Tibial nerve (tissue), 4 donors: ENCODE measurements at places on chromosomes 1 and 21. TPM values are rescaled to one million over a fixed set of nuclear protein-coding genes. Genes with fewer than 3 reads are reported as not detected.
A peak's percentile ranks its signal among the peaks of the same experiment; 100 is the strongest.

Gene DDAH1
- total RNA-seq = 22.4 TPM

Gene TSSK3
- 1.0 TPM for total RNA-seq

DNA sequence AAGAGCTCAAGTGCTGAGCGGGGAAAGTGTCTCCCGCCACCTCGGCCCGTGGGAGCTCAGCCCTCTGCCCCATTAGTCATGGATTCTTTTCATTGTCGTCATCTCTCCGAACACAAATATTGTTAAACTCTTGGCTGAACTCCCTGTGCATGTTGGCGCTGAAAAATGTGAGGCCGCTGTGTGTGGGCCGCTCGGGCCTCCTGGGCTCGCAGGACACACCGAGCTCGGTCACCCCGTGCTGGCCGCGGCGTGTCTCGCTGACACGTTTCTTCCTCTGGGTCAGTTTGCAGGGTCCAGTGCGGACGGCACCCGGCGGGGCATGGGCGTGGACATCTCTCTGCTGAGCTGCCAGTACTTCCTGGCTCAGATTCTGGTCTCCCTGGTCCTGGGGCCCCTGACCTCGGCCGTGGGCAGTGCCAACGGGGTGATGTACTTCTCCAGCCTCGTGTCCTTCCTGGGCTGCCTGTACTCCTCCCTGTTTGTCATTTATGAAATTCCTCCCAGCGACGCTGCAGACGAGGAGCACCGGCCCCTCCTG is 25.6 kb downstream of the SLC45A1 start:
- no peaks in the 10 kb centered on the region for H3K36me3 ChIP-seq
- H3K27me3 ChIP-seq = no peaks in the 10 kb centered on the region
- peak overlapping the region; percentile 23 for H3K4me3 ChIP-seq
- H3K4me1 ChIP-seq = peaks cover 4% of the 10 kb centered on the region

GRCh38 chr1:118921994-118922393 is 66.1 kb downstream of the TBX15 start:
- no peaks in the 10 kb centered on the region for H3K27me3 ChIP-seq
- H3K4me3 ChIP-seq = no peak overlapping the region
- no peak overlapping the region for H3K27ac ChIP-seq
- no peaks in the 10 kb centered on the region for H3K4me1 ChIP-seq

Gene CAMK1G
- 4.9 TPM for total RNA-seq

DNA sequence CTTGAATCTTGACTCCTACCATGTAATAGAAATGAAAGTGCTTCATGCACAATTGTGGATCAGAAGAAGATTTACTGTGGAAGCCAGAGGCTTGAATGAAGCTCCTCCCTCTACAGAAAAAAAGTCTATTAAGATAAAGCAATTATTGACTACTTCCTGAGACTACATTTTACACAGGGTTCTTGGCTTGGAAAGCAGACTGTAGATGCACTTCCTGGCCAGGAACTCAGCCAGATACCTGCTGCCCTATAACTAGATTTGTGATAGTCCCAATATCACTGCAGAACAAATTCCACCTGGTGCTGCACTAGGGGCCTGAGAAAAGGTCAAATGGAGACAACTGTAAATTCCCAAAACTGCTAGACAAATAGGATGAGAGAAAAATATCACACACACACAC is 96.8 kb upstream of the GUCA2B start:
- DNase-seq = no peak
- H3K36me3 ChIP-seq = no peaks in the 10 kb centered on the region
- H3K4me3 ChIP-seq = no peak overlapping the region
- H3K27me3 ChIP-seq = no peaks in the 10 kb centered on the region

DNA sequence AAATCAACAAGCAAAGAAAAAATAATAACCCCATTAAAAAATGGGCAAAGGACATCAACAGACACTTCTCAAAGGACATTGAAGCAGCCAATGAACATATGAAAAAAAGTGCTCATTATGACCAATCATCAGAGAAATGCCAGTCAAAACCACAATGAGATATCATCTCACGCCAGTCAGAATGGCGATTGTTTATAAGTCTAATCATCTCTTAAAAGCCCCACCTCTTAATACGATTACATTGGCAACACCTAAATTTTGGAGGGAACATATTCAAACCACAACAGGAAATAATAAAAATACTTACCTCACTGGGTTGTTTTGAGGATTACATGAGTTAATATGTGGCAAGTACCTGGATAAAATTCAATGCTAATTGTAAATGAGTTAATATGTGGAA is 57.1 kb upstream of the PLPPR4 start:
- no peaks in the 10 kb centered on the region for H3K36me3 ChIP-seq
- H3K4me1 ChIP-seq = no peaks in the 10 kb centered on the region
- no peaks in the 10 kb centered on the region for H3K27me3 ChIP-seq
- no peak for DNase-seq

Gene E2F2
- total RNA-seq = 0.21 TPM

Gene CLCA1
- total RNA-seq = not detected

GRCh38 chr1:83905315-83905907 is 93.5 kb downstream of the TTLL7 start:
- H3K36me3 ChIP-seq = no peaks in the 10 kb centered on the region
- H3K27me3 ChIP-seq = no peaks in the 10 kb centered on the region
- no peak for DNase-seq
- no peak overlapping the region for H3K4me3 ChIP-seq

DNA sequence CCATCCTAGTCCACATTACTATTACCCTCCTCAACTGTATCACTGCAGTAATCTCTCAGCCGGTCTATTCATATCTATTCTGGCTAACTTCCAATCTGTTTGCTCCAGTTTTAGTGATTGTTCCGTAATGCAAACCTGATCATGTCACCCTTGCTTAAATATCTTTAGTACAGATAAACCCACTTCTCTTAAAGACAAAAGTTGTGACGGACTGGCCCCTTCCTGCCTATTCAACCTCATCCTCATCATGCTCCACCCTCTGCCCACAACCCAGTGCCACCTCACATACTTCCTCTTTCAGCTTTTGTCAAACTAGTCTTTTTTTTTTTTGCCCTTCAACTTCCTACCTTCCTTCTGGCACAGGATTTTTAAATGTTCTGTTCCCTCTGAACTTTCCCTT is 2.8 kb upstream of the C1orf162 start:
- peak overlapping the region; percentile 67 for H3K27ac ChIP-seq
- H3K36me3 ChIP-seq = no peaks in the 10 kb centered on the region
- no peak overlapping the region for H3K4me3 ChIP-seq
- H3K27me3 ChIP-seq = no peaks in the 10 kb centered on the region

DNA sequence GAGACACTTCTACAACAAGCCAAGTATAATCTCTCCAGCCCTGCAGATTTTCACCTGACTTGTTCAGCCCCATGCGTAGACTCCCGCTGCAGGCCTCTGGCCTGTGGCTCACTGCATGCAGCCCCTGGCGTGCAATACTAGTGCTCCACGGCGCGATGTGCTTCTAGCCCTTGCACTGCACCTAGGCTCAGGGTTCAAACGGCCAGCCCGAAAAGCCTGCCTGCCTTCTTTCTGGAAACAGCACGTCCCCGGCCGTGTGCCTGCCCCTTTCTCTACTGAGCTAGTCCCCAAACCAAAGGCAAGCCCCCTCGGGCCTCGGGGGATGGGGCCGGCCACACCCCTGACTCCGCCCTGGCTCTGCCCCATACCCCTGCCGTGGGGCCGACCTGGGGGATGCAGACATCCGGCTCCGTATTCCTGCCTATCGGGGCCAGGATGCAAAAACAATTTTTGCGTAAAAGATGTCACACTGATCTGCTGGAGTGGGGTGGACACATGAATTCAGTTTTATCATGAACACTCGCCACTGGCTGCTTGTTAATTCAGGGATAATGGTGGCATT is 26.3 kb upstream of the TRAPPC10 start:
- H3K4me1 ChIP-seq = peaks cover 26% of the 10 kb centered on the region
- no peak for DNase-seq
- no peak overlapping the region for H3K4me3 ChIP-seq
- H3K36me3 ChIP-seq = peaks cover 37% of the 10 kb centered on the region
- H3K27ac ChIP-seq = peak overlapping the region; percentile 5

- H3K36me3 ChIP-seq = no peaks in the 10 kb centered on the region
- H3K4me3 ChIP-seq = no peak overlapping the region
- H3K27ac ChIP-seq = no peak overlapping the region
- no peaks in the 10 kb centered on the region for H3K27me3 ChIP-seq
- no peak for DNase-seq
These were observed 44.9 kb upstream of the TINAGL1 start for GRCh38 chr1:31531177-31531999.

DNA sequence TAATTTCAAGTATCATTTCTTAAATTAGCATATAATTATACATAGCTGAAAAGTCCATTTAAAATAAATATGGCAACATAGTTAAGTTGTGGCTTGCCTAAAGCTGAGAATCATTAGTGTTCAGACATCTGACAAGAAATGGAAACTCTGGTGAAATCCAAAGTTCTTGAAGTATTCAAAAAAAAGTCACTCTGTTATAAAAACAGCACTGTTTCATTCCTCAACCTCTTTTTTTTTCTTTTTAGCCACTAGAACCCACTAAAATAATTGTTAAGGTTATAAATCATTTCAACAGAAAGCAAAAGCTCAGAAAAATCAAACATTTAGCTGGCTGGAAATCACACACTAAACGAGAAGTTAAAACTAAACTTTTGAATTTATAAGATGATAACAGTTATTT is 476.7 kb downstream of the LTN1 start:
- no peak overlapping the region for H3K4me3 ChIP-seq
- no peaks in the 10 kb centered on the region for H3K27me3 ChIP-seq
- H3K27ac ChIP-seq = no peak overlapping the region
- no peaks in the 10 kb centered on the region for H3K36me3 ChIP-seq
- peaks cover 5% of the 10 kb centered on the region for H3K4me1 ChIP-seq

- no peak overlapping the region for H3K4me3 ChIP-seq
- peak overlapping the region; percentile 15 for H3K27ac ChIP-seq
- DNase-seq = no peak
- no peaks in the 10 kb centered on the region for H3K36me3 ChIP-seq
These were observed 159.4 kb downstream of the DHRS3 start for GRCh38 chr1:12458571-12458970.

Gene DMBX1
- total RNA-seq = not detected

GRCh38 chr1:10918531-10918930 is 93.9 kb upstream of the TARDBP start:
- peaks cover 11% of the 10 kb centered on the region for H3K27me3 ChIP-seq
- DNase-seq = no peak
- H3K4me3 ChIP-seq = no peak overlapping the region
- H3K36me3 ChIP-seq = no peaks in the 10 kb centered on the region

- H3K36me3 ChIP-seq = no peaks in the 10 kb centered on the region
- no peak for DNase-seq
- no peak overlapping the region for H3K27ac ChIP-seq
- H3K27me3 ChIP-seq = no peaks in the 10 kb centered on the region
- H3K4me1 ChIP-seq = no peaks in the 10 kb centered on the region
These were observed 35.4 kb downstream of the CXADR start for GRCh38 chr21:17548262-17548661.

DNA sequence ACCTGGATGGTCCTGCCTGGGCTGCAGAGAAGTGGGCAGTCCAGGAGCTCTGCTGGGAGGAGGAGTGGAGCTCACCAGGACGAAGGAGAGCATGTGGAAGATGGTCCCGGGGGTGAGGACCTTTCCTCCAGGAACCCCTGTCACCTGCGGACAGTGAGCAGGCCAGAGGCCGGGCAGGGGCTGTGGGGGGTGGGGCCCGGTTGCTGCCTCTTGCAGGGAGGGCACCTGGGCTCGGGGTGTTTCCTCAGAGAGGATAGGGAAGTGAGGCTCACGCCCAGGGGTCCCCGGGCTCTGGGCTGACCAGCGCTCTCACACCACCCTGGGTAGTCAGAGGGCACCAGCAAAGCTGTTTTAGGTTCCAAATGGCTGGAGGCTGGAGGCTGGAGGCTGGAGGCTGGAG is 22.7 kb upstream of the PEX10 start:
- no peak overlapping the region for H3K4me3 ChIP-seq
- DNase-seq = no peak
- no peaks in the 10 kb centered on the region for H3K4me1 ChIP-seq
- no peaks in the 10 kb centered on the region for H3K27me3 ChIP-seq
- H3K27ac ChIP-seq = no peak overlapping the region

Gene DNASE2B
- total RNA-seq = not detected

Gene KRTAP26-1
- not detected for total RNA-seq

Gene UBIAD1
- total RNA-seq = 11.5 TPM

- no peak overlapping the region for H3K27ac ChIP-seq
- H3K36me3 ChIP-seq = no peaks in the 10 kb centered on the region
- DNase-seq = no peak
These were observed 28.9 kb downstream of the FOXO6 start for GRCh38 chr1:41390166-41390565.

- DNase-seq = no peak
- H3K36me3 ChIP-seq = no peaks in the 10 kb centered on the region
- peak overlapping the region; percentile 83 for H3K27ac ChIP-seq
- H3K4me3 ChIP-seq = peak overlapping the region; percentile 1
- no peaks in the 10 kb centered on the region for H3K27me3 ChIP-seq
- no peaks in the 10 kb centered on the region for H3K4me1 ChIP-seq
These were observed 166.2 kb downstream of the TOMM20 start for GRCh38 chr1:234962340-234962989.

GRCh38 chr1:6824665-6825368 is 39.6 kb downstream of the CAMTA1 start:
- peaks cover 8% of the 10 kb centered on the region for H3K4me1 ChIP-seq
- H3K27me3 ChIP-seq = no peaks in the 10 kb centered on the region
- H3K27ac ChIP-seq = no peak overlapping the region

- DNase-seq = no peak
- peaks cover 5% of the 10 kb centered on the region for H3K4me1 ChIP-seq
- H3K27ac ChIP-seq = no peak overlapping the region
- no peaks in the 10 kb centered on the region for H3K27me3 ChIP-seq
- no peaks in the 10 kb centered on the region for H3K36me3 ChIP-seq
- H3K4me3 ChIP-seq = no peak overlapping the region
These were observed 414.1 kb upstream of the ESRRG start for GRCh38 chr1:217137210-217137881.

Gene GJB3
- total RNA-seq = not detected

Gene SLC22A15
- total RNA-seq = 7.1 TPM

- peaks cover 9% of the 10 kb centered on the region for H3K4me1 ChIP-seq
- DNase-seq = no peak
- no peak overlapping the region for H3K4me3 ChIP-seq
- H3K27me3 ChIP-seq = no peaks in the 10 kb centered on the region
These were observed 23.2 kb downstream of the HIVEP3 start for GRCh38 chr1:41895552-41895951.
